Fibroblast of skin of back (primary cell): ENCODE measurements at places on chromosomes 2 and 18.
A peak's percentile ranks its signal among the peaks of the same experiment; 100 is the strongest.

DNA sequence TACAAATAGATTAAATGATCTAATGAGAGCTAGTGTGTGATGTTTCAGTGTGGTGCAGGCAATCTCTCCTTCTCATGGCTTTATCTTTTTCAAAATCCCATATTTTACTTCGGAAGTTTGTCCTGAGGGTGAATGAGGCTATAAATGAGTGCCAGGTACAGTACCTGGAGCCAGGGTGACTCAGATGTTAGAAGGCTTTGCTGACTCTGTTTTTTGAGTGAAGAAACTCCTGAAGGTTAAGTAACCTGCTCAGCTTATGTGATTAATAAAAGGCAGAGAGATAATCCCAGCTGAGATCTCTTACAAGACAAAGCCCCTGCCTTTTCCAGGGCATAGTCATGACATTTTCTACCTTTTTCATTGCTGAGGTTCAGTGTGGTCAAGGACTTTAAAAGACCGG is 52.6 kb downstream of the MGAT5 start:
- no peak for DNase-seq

- DNase-seq, result no peak
These were observed 29.0 kb downstream of the EDAR start for GRCh38 chr2:108960006-108960405.

GRCh38 chr2:102848366-102848839 is 86.6 kb downstream of the TMEM182 start:
- DNase-seq, result peak; percentile 51

DNA sequence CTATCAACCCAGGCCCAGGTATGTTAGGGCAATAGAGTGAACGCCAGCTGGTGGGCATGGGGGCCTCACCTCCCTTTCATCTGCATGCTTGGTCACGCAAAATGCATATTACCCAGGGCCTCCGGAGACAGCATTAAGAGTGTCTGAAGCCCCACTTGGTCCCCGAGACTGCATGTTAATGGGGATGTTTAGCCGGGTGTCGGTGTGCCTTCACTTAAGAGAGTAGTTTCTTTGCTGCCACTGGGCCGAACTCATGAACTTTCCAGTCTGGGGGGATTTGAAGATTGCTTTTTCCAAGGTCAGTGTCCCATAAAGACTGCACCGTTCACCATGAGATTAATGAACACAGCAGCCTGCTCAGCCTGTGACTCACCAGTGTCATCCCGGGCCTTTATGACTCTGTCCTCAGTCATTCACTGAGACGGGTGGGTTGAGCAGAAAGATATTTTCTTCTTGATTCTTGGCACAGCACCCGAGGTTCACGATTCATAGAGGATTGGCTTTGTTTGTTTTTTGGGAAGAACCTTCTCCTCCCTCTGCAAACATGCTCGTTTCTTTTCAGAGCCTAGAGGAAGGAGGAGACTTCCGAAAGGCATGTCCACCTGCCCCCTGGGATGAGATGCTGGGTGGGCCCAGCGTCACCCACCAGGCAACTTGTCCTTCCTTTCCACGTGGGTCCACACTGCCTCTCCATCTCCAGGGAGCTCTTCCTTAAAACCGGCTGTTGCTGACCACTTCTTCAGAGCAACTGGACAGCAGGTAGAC is 199.1 kb downstream of the GLI2 start:
- DNase-seq, result peak; percentile 99

DNA sequence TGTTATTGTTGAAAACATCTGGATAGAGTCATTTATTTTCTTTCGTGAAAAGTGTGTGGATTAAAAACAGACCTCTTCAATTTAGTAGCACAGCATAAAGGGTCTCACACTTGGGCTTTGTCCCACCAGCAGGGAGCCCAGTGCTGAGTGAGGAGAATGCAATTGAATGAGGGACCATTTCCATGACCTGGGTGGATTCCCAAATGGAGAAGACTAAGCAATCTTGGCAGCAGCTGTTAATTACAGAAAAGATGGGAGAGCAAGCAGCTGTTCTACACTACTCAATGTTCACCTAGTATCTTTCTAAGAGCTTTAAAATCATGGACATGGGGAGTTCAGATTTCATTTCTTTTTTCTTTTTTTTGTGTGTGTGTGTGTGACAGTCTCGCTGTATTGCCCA is 121.8 kb upstream of the FN1 start:
- no peak for DNase-seq

DNA sequence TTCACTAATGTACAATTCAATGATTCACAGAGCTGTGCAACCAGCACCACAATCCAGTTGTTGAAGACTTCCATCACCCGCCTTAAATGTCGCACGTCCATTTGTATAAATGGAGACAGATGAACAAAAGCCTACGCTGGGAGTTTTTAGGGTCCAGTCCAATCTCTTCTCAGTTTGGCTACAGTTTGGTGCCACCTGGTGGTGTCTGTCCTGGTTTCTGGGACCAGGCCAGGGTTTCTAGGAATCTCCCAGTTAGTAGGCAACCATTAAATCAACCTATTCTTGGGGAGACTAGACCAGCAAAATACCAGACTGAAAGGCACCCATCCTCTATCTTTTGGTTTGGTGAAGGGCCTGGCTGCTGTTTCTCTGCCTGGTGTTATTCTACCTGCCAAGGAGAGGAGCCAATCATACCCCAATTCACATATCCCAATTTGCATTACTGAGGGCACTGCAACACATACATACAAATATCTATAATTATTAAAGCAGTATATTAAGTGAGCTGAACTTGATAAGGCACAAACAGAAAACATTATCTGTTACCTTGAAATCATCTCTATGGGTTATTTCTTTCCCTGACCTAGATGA is 3.2 kb upstream of the DDX1 start:
- DNase-seq, result peak; percentile 62

DNA sequence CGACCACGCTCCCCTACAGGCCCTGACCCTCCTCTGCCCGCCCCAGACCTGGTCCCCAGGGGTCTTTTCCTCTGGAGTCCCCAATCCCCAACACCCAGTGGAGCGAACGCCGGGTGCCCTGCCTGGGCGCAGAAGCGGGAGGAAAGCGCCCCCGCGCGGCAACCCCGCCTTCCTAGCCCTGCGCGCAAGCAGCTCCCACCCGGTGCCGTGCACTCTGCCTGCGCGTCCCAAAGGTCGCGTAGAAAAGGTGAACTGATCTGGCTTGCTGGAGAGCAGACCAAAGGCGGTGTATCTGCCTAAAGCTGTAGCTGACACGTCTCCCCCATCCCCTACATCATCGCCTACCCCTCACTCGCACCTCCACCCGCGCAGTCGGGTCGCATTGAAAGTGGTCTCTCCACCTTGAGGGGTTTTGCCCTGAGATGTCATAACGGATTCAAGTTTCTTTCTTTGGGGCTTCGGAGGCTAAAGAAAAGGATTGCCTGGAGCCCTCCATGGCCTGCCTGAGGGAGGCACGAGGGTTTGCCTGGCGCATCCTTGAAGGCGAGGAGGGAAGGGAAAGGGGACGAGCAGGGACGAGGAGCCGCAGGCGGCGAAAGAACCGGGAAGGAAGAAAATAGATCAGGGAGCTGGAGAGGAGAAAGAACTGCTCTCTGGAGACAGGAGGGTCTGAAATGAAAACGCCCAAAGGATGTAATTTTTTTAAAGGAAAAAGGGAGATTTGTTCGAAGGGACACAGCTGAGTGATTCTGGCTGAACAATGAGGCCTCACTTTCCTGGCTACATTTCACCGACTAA is 5.8 kb downstream of the GAD1 start:
- no peak for DNase-seq

DNA sequence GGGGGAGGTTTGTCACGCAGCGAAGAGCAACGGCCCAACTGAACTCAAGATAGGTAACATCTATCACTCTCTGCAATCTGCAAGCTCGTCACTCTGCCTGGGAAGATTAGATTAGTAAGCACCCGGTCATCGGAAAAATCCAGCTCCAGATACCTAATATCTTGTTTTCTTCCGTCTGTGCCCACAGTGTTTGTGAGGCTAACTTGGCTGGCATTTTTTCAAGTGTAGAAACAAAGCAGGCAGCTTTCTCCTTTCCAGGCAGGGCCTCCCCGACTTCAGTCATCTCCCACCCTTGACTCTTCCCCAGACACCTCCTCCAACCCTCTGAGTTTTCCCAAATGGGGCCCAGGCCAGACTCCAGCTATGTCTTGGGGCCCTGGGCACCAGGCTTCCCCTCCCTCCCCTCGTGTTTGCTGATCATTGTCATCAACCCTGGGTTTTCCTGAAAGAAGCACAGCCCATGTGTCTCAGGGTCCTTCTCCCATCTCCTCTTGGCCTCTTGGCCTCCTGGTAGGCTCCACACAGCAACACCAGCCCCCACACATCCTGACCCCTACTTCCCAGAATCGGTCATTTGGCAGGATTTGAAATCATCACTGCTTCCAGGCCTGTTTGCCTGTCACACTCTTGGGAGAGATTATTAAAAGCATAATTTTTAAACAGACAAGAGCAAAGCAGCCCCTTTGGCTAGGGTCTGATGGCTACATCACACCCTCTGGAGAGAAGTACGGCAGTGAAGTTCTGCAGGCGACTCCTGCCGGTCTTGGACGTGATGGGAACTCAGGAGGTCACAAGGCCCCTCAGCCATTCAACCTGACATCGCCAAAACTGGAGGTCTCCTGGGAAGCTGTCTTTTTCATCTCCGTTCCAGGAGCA is 144.9 kb upstream of the ID2 start:
- DNase-seq, result no peak
